GM13976 (cell line): ENCODE measurements at places on chromosomes 7 and 10.

DNA sequence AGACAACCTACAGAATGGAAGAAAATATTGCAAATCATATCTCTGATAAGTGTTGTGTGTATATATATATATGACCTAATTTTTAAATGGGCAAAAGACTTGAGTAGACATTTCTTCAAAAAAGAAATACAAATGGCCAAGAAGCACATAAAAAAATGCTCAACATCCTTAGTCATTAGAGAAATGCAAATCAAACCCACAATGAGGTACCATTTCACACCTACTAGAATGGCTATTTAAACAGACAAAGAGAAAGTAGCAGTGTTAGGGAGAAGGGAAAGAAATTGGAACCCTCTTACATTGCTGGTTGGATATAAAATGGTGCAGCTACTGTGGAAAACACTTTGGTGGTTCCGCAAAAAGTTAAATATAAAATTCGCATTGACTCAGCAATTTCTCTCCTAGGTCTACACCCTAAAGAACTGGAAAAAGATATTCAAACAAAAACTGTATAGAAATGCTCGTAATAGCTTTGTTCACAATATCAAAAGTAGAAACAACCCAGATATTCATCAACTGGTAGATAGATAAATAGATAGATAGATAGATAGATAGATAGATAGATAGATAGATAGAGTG, 16.3 kb downstream of the ACSL5 start:
- DNase-seq: no peak

- no peak for DNase-seq
Measured at GRCh38 chr7:99014113-99014985, 129.6 kb downstream of the SMURF1 start.

DNA sequence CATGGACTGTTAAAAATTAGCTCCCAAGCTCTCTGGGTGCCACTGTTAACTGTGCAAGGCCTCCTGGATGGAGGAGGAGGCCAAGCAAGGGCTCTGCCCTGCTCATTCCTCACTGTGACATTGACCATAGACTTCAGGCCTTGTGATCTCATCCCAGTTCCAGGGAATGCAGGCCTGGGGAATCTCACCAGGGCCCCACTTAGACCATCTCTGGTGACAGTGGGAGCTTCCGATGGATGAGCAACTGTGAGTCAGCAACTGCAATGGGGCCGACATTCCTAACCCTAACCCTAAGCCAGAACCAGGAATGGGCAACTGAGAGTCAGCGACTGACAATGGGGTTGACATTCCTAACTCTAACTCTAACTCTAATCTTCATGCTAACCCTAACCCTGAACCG, 50.4 kb upstream of the MSMB start:
- DNase-seq: no peak

GRCh38 chr10:91418416-91418815, 8.3 kb downstream of the HECTD2 start:
- DNase-seq: no peak

DNA sequence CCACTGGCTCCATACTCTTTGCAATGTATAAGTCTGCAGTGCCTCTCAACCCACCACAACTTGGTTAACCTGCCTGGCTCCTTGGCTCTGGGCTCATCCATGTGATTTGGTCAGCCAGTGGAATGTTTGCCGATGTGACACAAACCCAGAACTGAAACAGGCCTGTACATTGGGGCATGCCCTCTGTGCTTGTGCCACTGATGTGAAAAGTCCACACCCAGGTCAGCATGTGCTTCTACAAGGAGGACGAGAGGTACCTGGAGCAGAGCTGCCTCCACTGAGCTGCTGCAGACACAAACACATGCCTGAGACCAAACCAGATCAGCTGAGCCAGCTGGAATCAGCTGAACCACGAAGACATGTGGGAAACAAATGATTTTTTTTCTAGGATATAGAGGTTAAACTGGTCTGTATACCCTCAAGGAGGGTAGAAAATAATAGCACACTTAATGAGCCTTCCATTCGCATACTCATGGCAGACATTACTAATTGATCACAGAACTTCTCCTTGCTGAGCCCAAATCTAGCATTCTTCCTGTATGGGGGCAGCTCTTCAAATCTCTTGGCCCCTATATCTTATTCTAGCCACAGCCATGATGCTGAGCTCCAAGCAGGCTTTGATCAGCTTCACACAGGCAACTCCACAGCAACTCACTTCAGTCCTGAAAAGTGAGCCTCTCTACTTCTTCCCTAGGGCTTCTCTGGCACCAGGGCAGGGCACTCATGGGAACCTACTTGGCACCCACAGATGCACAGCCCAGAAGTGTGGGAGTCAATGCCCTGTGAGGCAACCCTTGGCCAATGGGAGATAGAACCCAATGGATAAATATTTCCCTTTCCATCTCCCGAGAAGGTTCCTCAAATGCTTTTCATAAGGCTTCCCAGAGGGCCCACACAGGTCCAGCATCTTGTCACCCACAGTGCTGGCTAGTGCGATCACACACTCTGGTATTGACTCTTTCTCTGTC, 18.6 kb downstream of the PYROXD2 start:
- no peak for DNase-seq

DNA sequence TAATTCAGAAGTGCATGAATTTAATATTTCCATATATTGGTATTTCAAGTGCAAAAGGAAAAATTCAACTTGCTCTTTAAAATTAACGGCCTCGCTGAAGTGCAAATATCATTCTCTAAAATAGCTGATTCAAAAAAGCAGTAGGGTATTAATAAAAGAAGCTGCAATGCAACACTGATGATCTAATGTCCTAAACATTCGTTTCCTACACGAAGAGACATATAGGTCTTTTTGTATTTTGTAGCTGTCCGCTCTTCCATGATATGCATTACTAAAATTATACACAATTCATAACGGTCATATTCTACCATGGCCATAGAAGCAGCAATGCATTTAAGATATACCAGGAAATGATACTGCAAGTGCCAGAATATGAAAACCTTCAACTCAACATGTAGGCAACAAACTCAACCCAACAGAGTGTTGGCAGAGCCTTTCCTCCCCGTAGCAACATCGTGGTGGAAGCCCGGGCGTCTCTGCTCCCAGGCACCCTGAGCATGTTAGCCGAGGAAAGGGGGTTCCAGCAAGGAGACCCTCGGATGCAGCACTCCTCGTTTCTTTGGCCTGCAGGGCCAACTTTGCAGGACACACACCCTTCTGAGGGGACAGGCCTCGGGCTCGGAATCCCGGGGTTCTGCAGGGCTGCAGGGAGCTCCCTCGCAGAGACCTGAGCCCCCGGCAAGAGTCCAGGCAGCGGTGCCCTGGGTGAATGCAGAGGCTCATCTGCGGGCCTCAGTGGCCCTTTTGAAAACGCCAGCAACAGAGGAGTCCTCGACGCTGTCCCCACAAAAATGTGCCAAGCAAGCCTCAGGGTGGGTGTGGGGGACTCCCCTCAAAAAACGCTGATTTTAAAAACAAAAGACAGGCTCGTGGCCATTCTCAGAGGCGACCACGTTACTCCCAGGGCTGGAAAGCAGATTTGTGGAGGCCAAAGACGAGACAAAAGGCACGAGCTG, 1.6 kb downstream of the FAM171A1 start:
- DNase-seq: peak; percentile 23

DNA sequence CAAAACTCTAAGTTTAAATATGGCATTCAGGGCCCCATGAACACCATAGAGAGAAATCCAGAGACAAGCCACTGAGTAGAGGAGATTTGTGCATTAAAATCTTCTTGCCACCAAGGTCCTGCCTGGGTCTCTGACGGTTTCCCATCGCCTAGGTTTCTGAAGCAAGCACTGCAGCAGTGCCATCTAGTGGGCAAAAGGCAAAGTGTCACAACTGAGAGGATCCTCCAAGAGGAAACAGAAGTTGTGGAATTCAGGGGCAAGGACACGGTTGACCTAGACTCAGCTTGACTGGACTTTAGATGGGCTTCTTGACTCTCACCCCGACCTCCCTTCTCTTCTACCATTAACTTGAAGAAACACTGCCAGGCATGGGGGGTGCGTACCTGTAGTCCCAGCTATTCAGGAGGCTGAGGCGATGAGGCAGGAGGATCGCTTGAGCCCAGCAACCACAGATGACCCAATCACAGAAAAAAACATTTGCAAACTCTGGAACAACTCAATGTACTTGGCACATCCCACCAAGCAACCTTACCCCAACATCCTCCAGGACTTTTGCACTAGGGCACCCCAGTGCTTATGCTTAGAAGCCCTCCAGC, 604.1 kb downstream of the GALNT17 start:
- peak; percentile 63 for DNase-seq

DNA sequence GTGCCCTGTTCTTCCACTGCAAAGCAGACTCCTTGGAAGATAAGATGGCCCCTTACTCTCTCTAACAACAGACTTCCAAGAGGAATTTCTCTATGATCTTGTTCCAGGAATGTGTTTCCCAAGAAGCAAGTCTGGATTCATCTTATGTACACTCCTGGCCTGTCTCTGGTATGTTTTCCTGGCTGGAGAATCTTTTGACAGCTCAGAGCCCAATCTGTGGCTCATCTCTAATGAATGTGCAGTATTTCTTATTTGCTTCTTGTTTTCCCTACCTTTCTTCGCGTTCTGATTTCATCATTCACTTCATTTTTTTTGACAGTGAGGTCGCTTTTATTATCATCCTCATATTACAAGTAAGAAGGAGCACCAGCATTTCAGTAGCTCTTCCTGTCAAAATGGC, 53.0 kb upstream of the PITRM1 start:
- no peak for DNase-seq

GRCh38 chr10:130542761-130543160, 406.6 kb downstream of the GLRX3 start:
- no peak for DNase-seq

DNA sequence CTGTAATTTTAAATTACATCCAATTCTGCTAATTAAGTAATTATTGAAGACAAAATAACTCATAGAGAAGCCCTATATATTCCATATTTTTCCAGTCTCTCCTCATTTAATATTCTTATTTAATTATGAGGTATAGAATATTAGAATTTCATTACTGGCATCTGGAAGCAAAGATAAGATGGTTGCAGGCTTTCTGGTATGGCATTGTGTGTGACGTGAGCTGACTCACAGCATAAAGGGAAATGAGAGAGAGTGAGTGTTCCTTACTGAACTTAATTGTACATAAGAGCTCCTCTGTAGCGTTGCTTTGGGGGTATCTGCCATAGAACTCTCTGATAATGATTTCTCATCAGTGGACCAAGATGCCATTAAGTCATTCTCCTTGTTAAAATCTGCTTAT, 127.4 kb upstream of the TEX47 start:
- no peak for DNase-seq

GRCh38 chr7:43502941-43503340, 80.0 kb upstream of the STK17A start:
- DNase-seq: no peak

DNA sequence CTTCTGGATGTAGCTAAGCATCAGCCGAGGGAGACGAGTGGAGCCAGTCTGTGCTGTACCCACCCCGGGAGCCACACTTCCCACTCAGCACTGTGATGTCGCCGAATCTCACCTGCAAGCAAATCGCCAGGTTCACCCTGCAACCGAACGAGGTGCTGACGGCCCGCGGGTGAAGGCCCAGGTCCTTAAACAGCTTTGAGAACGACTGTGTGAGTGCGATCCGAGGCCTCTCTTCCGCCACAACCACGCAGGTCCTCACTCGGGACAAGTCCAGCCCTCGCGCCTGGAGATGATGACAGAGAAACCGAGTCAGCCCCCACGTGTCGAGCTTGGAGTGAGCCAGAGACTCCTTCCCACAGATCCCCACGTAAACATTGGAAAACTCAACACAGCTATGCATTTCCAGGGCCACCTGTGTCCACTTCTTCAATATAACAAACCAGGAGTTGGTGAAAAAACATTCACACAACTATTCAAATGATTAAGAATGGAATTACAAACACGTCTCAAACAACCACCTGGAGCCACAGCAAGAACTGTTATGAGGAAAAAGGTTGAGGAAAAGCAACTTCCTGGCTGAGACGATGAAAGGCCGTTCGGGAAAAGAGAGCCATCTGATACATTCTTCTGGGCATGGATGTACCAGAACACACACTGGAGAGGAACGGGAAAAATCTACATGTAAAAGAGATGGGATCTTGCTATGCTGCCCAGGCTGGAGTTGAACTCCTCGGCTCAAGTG, 191.8 kb downstream of the ZMYND11 start:
- no peak for DNase-seq

- peak; percentile 63 for DNase-seq
Measured at GRCh38 chr7:28956608-28957063, 1.5 kb downstream of the TRIL start.

- no peak for DNase-seq
Measured at GRCh38 chr7:88545663-88546062, 213.8 kb upstream of the ZNF804B start.

DNA sequence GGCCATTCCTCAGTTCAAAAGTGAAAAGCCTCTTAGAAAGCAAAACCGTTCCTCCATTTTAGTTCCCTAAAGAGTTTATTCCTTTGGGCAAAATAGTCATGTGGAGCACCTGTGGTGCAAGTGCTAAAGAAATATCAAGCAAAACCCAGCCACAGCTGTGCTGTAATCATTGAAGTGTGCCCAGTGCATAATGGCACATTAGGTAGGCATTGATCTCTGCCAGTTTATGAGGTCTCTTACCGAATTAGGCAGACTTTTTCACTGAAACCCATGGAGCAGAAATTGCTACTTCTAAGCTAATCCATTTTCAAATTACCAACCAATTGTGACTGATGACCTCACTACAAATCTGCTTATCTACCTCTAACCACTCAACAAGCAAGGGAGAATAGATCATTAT, 97.2 kb upstream of the SEMA3A start:
- DNase-seq: no peak

- no peak for DNase-seq
Measured at GRCh38 chr7:158443688-158444483, 143.7 kb downstream of the PTPRN2 start.

- DNase-seq: no peak
Measured at GRCh38 chr10:103273041-103273441, 3.9 kb upstream of the INA start.

- DNase-seq: no peak
Measured at GRCh38 chr10:7168414-7168813, 242.4 kb downstream of the SFMBT2 start.

GRCh38 chr10:774223-774622, 84.8 kb upstream of the DIP2C start:
- DNase-seq: peak; percentile 22

GRCh38 chr7:41162612-41163011, 540.3 kb downstream of the INHBA start:
- DNase-seq: no peak

DNA sequence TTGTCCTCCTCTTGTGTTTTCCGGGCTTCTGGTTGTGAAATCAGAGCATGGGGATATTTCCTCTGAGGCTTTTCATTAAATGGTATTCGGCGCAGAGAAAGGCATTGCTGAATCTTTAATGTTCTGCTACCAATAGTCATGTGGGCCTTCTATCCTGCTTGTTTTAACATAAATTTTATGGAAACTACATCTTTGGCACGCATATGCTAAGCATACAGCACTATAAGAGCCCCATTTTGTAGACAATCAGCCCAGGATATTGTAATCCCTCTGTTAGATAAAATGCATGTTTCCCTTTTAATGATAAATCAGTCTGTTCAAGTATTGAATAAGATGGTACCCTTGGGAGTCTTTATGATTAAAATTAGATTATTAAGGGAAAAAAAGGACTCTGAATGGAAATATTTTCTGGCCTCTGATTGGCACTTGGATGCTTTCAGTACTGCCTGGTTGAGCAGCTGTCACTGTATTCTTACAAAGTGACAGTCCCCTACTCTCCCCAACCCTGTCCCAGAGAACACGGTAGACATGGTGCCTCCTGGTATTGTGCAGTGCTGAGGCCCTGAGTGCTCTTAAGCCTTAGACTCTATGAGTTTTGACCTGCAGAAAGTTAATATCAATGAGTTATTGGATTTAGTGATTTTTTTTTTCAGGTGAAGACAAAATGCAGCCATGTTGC, 256.3 kb downstream of the POU6F2 start:
- DNase-seq: no peak
